ENCODE measurements at places on chromosomes 7 and 10.

GRCh38 chr7:20222219-20222828, 5.1 kb upstream of the MACC1 start:
- no peak for DNase-seq

- no peak for DNase-seq
These were observed 19.9 kb downstream of the ATAD1 start for GRCh38 chr10:87798082-87798481.

GRCh38 chr7:8214244-8214824, 47.6 kb downstream of the ICA1 start:
- no peak for DNase-seq

- no peak for DNase-seq
These were observed 10.7 kb downstream of the CALD1 start for GRCh38 chr7:134789967-134790685.

- no peak for DNase-seq
These were observed 378.0 kb downstream of the CCSER2 start for GRCh38 chr10:84706431-84706830.

- DNase-seq: no peak
These were observed 8.8 kb downstream of the TMEM120A start for GRCh38 chr7:75985518-75986146.

- DNase-seq: no peak
These were observed 123.5 kb downstream of the GLCCI1 start for GRCh38 chr7:8092140-8092539.

DNA sequence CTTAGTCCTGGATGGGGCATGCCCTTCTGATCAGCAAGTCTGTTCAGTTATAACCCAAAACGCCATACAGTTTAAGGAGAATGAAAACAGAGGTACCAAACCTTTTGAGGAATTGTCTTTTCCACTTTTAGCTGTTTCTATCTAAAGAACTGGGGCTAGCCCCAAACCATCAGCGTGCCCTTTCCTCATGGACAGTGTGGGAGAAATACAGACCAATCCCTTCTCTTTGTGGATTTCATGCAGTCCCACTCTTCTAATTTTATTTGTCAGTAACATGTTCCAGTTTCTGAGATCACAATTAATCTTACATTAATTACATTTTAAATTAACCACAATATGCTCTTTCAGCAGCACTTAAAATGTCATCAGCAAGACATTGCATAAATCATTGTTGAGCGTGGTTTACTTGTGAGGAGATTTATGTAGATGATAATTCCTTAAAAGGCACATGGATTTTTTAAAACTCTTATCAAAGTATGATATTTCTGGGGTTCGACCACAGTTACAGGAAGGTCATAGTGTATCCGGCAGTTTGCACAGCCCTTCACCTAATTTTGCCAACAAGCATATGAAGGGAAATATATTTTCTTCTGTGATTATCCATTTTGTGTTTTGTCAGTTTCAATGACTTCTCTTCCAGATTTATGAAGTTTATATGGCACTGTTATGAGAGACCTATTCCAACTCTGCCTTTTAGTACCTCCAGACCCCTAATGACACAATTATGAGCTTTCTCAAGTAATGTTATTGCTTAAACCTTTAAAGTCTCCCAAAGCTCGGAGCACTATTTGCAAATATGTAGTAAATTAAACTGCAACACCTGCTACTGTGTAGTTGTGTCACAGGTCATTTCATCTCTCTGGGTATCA, 868.4 kb upstream of the C7orf33 start:
- no peak for DNase-seq

DNA sequence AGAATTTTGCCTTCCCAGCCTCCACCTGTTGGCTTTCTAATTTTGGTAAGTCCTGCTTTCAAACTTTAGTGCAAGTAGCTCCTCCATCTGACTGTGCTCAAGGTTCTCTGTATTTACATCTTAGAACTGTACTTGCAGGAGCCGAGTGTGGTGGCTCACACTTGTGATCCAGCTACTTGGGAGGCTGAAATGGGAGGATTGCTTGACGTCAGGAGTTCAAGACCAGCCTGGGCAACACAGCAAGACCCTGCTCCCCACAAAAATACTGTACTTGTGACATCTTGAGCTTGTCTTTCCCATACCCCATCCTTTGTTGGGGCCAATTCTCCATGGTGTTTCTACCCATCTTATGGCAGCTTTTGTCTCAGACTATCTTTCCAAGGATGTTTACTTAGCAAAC, 4.7 kb upstream of the VDAC2 start:
- DNase-seq: no peak

DNA sequence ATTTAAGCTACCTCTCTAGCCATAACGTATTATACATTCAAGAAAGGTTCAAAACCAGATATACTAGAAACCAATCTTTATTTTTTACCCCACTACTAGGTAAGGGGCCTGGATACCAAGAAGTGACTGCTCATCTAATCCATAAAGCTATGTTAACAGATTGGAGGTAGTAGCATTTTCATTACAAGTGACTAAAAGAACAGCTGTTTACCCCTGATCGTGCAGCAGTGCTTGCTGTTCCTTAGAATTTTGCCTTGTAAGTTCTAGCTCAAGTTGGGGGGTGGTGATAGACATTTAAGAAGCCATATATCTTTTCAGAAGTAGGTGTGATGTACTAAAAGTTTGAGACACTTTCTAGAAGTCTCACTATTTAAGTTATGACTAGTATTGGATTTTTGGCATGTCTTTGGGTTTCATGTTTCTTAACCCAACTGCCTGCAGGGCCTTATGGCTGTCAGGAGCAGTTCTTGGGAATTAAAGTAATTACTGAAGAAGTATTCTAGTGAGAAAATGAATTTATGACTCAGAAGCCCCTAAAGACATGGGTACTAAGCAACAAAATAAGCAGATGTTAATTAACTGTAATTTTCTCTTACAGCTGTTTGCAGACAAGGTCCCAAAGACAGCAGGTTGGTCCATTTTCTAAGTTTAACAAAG, 2.3 kb downstream of the PPIA start:
- no peak for DNase-seq

- DNase-seq: no peak
These were observed 19.1 kb downstream of the CDC14C start for GRCh38 chr7:48943279-48943990.

DNA sequence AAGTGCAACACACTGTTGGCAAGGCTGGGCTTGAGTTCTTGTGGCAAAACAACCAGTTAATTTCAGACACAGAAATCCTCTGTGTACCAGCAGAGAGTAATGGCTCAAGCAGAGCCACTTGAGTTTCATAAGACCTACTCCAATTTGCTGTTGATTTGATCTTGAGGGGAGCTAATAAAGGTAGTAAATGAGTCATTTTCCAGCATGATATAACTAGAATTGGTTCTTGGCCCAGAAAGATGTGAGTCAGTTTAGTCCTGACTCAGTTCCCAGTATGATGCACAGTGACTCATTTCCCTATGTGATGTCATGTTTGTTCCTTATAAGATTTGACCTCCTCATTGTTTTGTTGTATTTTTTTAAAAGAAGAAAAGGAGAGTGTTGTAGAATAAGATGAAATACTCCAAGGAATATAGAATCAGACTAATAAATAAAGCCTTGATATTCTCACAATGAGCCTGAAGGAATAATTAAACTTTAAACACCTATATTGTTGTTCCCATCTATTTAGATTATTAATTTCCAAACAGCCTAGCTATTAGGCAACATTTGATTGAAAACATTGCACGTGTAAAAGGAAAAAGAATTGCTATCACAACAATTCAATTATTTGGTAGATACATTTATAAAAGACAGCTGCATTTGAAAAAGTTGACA, 186.2 kb downstream of the REEP3 start:
- DNase-seq: no peak

- DNase-seq: no peak
These were observed 8.9 kb downstream of the ST8SIA6 start for GRCh38 chr10:17445400-17445998.

- no peak for DNase-seq
These were observed 883 bp downstream of the SPAG6 start for GRCh38 chr10:22346096-22346661.

DNA sequence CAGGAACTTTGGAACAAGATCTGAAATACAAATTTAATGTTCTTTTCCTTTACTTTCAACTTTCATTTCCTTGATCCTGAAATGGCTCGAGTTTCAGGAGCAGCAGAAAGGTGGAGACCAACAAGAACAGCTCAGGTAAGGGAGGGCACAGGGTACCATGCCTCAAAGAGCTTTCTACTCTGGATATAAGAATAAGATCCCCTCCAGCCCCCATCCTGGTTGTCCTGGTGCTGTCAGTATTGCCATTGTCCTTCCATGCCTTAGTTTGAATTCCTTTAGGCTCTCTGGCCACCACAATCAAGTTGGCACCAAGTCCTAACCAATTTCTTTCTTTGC, 12.5 kb upstream of the CALU start:
- DNase-seq: no peak

DNA sequence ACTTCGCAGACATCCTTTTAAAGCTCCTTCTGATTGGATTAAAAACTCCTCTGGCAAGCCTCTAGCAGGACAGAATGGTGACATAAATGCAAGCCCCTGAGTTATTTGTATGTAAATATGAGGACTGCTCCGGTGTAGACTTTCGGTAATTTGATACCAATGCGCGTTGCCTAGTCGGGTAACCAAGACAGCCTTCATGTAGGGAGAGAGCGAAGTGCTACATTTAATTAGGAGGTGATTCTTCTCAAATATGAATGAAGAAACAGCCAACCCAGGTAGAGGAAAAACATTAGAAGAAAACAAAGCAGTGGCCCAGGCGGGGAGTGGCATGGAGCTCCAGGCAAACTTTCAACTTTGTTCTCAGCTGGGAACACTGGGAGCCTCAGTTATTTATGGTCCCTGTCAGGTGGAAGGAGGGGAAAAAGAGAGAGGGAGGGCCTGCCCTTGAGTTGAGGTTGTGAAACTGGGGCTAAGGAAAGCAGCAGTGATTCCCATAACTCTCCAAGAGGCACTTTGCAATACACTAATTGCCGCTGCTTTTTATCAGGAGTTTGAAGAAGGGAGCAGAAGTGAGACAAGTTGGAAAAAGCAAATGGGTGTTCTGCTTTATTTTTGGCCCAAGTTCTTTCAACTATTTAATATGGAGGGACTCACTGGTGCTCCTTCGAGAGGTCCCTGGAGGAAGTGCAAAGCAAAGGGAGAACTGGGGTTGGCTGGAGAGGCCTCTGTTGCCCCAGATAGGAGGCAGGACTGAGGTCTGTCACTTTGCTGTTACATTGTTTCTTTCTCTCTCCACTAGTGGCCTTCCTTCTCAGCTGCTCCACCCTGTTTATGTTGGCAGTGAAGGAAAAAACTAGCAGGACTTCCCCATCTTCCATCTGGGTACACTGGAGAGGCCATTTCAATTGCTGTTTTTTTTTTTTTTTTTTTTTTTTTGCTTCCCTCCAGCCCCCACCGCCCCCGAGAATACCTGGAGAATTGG, 234.6 kb upstream of the CCDC6 start:
- DNase-seq: no peak

DNA sequence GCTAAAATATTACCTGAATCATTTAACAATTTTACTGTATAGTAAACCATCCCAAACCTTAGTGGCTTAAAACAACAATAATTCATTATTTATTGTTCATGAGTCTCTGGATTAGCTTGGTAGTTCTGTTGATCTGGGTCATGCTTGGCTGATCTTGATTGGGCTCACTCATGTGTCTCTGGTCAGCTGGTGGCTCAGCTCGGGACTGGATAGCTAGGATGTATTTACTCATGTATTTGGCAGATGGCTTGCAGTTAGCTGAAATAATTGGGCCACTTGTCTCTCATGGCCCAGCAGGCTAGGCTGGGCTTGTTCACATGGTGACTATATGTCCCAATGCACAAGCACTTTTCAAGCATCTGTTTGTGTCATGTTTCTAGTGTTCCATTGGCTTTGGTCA, 262.8 kb downstream of the BBS9 start:
- no peak for DNase-seq

GRCh38 chr7:115233809-115234208, 311.9 kb downstream of the MDFIC start:
- DNase-seq: no peak

DNA sequence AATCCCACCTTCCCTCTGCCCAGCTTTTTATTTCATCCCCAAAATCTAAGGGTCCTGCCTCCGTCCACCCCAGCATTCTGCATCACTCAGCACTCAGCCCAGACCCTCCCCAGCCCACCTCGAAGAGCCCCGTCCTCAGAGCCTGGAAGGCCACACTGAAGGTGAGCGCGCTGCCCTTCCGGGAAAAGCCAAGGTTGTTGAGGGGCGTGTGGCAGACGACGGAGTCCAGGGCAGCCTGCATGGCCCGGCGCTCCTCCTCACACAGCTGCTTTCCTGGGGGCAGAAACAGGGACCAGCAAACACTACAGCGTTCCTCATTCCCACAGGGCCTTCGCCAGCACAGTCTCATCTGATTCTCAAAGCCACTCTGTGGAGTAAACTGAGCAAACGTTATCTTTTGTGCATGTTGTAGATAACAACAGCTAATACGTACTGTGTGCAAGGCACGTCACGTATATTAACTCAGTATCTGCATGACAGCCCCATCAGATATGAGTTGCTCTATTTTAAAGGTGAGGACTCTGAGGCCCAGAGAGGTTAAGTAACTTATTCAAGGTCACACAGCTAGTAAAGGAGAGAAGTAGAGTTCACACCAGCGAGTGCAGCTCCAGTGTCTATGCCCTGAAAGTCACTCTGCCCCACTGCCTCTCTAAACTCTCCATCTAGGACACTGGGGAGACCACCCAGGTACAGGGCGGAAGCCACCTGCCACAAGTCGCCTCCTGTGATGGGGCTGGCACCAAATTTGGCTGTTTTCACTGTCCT, 2.8 kb downstream of the TRAPPC14 start:
- DNase-seq: no peak

- no peak for DNase-seq
These were observed 40.2 kb downstream of the TCF7L2 start for GRCh38 chr10:112990271-112990670.

GRCh38 chr7:127322351-127322750, 69.6 kb upstream of the GRM8 start:
- no peak for DNase-seq

DNA sequence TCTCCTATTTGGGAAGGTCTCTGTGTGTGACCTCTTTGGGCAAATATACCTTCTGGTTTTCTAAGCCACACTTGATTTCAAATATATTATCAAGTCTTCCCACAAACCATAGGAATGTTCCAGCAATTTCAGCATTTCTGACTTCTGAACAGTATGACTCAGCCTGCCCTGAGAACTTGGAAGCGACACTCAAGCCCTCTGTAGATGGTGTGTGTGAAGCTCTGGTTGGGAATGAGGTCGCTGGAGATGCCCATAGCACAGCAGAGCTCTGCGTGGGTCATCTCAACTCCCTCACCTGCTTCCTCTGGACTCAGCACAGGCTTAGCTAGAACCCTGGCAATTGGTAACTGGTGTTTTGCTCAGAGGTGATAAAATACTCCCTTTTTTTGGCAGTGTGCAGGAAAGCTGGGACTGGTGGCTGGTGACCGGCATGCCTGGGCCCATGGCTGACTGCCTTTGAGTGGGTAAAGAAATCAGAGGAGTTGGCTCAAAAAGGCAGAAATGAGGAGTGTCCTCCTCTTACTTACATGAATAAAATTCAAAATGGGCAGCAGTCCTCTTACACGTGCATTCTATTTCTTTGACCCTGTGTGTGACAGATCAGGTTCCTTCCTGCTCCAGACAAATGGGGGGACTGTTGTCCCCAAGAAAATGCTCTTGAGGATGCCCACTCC, 87.5 kb upstream of the NRP1 start:
- no peak for DNase-seq
